ENCODE measurements at places on chromosomes 2 and 18.

DNA sequence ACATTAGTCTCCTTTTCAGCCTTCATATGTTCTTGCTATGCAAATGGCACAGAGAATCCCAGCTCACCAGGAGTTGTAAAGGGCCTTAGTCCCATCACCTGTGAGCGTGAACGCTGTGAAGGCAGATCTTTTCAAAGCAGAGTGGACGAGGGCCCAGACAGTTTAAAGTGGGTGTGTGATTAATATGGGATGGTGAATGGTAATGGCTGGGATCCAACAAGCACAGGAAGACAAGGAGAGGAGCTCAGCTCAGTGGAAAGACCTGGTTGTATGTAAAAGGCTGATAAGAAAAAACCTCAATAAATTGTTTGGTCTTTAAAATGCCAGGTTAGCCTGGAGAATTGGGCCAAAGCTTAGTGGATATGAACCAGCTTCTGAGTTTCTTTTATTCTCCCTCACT lies 326.2 kb downstream of the NYAP2 start:
- DNase-seq, result no peak

DNA sequence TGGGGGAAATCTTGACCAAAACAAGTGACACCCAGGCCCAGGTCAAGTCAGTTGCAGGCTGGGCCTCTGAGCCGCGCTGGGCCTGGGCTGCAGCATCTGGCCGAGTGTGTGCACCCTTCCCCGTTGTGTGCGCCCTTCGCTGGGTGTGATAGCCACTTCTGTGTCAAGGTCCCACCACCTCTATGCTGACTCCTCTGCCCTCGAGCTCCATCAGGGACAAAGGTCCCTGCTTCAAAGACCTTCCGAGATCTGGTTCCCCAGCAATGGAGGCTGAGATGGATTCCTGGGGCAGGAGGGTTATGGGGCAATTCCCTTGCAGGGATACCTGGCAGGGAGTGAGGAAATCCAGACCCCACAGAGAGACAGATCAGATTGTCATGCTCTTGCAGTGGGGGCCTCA lies 93.6 kb downstream of the PIEZO2 start:
- no peak for DNase-seq

DNA sequence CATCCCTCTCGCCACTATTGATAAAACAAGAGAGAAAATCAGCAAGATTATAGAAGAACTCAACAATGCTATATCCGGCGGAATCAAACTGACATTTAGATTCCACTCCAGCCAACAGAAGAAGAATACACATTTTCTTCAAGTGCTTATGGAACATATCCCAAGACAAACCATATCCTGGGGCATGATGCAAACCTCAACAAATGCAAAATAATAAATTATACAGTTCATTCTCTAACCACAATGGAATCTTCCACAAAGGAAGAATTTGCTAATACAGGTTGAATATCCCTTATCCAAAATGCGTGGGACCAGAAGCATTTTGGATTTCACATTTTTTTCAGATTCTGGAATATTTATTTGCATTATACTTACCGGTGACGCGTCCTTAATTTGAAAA lies 51.4 kb upstream of the YPEL5 start:
- no peak for DNase-seq

DNA sequence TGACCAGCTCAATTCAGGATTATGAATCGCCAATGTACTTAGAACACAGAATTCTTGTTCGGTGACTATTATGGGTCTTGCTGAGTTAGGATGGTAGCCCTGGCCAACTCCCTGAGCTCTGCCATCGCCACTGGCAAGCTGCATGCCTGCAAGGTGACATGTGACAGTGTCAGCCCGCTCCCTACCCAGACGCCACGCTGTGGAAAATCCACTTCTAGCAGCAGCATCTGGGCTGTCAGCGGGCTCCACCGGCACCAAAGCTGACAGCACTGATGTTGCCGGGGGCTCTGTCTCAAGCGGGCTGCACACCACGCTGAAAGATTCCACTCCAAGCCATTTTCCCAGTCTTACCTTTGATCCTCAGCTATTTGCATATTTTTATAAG lies 100.7 kb downstream of the MYT1L start:
- no peak for DNase-seq

- DNase-seq, result peak; percentile 45
Measured at GRCh38 chr18:55477499-55477859, 110.5 kb downstream of the TCF4 start.

GRCh38 chr2:167114018-167114417 lies 225.7 kb downstream of the XIRP2 start:
- no peak for DNase-seq

- DNase-seq, result no peak
Measured at GRCh38 chr2:134558208-134558830, 160.5 kb downstream of the TMEM163 start.

DNA sequence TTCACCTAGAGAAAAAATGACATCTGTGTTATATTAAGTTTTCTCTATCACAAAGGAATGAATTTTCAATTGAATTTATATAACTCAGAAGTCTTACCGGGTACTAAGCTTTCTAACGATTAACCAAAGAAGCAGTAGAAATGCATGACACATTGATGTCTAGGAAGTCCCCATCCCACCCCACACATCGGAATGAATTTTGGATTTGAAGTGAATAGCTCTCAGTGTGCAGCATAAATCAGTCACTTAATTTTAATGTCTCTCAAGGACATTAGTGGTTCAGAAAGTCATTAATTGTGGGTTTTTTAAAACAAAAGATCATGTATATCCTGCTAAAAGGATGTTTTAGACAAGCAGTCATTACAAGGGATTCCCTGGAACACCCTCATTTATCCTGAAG lies 141.4 kb upstream of the PIEZO2 start:
- DNase-seq, result no peak

GRCh38 chr2:127530245-127531140 lies 4.2 kb upstream of the IWS1 start:
- no peak for DNase-seq

DNA sequence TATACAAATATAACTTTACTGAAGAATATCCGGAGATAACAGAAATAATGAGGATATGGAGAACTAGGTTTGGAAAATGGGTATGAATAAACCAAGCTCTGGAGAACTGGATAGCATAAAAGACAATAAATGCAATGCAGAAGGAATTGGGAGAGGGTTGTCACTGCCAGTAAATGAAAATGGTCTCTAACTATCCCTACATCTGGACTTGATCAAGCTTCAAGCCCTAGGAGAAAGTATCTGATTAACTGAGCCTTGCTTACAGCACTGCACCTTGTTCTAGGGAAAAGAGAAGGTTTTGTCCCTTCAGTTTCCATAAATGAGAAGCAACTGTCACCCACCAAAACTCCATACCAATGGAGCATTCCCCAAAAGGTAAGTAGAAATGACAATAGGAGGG lies 514.6 kb upstream of the ZEB2 start:
- no peak for DNase-seq

GRCh38 chr2:160608599-160608998 lies 115.0 kb upstream of the RBMS1 start:
- no peak for DNase-seq

DNA sequence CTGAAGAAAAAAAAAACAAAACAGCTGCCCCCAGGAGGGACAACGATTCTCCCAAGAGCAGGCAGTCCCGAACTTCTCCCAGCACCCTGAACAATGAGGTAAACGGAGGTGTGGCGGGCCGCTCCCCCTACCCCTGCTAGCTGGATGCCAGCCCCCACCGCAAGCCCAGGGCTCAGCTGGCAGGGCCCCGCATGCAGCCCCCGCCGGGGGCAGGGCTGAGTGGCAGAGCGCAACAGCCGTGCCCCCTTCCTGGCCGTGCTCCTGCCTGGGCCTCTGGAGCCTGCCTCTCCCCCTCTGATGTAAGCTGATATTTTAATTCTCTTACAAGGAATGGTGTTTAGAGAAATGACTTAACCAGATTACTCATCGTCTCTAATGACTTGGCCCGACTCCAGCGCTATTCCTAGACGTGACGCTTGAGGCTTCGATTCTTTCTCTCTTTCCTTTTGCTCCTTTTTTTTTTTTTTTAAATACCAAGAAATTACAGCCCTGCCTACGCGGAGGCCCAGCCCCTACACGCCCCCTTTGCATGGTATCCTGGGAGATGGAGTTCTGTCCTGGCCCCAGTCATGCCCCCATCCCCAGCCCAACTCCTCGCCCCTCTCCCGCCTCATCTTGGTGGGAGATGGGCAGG lies 4.6 kb upstream of the ARID5A start:
- DNase-seq, result peak; percentile 91

DNA sequence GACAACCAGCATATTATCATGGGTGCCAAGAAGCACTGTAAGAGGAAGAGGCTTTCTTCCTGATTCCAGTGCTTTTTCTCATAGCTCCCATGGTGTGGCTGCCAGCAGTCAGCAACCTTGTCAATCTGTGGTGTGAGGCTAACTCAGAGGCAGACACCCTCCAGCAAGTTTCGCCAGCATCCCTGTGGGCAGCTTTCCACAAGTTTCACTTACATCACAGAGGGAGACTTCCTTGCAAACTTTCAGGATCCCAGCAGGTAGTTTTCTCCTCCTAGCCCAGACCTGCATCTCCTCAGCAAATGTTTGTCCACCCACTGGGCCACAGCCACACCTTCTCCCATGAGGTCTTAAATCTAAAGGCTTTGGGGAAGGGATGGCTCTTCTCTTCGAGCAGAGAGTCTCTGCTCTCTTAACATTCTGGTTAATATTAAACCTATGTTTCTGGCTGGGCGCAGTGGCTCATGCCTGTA lies 9.1 kb downstream of the DNAH7 start:
- DNase-seq, result no peak

GRCh38 chr2:121608367-121608766 lies 40.9 kb downstream of the CLASP1 start:
- no peak for DNase-seq

DNA sequence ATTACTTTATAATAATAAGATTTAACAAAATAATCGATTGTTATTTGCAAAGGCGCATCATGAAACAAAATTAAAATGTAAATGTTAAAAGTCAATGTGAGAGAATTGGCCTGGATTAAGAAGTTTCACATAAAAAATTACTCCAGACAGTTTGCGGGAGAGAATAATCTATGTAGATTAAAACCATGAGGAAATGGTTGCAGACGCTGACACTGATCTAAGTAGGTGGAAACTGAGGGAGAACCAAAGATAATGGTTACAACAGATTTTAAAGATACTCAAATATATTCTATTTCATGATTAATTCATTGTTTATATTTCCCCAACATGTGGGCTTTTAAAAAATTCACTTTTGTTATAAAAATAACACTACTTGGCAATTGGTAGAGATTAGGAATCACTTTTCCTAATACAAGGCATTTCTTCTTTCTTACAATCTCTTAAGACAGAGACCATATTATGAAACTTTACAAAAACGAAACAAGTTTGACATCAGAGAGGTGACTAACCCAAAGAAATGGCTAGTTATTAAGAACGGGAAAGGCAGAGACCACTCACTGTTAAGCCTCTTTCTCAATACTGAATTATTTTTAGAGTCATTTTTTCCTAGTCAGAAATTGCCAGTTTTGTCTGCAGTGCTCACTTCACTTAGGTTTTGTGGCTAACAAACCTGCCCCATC lies 1.6 kb downstream of the KANSL1L start:
- DNase-seq, result peak; percentile 17

DNA sequence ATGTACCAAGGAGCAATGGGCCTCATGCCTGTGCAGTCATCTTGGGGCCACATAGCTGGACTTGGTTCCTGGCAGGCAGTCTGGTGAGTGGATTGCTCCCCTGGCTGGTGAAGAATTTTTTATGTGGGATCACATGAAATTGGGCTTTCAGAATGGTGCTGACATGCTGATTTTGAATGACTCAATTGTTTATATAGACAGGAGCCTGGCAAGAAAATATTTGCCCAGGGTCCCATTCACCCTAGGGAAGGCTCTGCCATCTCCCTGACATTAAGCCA lies 266.9 kb downstream of the DYSF start:
- no peak for DNase-seq

DNA sequence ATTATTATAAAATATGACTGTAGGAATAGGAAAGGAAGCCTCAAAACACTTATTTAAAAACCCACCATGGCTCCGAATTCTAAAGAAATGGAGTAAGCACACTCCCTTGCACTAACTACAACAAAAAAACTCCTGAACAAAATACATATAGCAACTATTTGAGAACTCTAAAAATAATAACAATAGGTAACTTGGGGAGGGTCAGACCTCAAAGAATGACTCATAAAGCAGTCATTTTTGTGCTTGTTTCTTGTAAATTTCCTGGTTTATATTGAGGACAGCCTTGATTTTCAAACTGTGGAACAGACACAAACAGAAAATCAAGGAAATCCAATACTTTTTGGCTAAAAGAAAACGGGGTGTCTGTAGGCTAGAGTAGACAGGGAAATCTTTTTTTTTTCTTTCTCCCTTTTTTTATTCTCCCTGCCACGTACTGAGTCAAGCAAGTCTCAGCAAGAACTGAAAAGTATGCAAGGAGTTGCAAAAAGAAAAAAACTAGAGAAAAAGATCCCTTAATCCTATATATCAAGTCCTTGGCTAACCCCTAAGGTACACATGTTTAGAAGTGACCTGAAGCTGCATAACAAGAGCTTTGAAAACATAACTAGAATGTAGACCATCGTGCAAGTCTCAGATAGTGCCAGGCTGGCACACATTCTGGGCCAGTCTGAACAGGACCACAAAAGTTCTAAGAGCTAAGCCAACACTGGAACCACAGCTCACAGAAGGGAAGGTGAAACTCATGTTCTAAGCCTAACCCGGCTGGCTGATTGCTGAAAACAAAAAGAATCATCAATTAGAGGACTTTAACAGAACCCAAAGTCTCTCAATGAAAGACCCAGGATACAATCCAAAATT lies 403.1 kb upstream of the LYPD1 start:
- DNase-seq, result no peak

DNA sequence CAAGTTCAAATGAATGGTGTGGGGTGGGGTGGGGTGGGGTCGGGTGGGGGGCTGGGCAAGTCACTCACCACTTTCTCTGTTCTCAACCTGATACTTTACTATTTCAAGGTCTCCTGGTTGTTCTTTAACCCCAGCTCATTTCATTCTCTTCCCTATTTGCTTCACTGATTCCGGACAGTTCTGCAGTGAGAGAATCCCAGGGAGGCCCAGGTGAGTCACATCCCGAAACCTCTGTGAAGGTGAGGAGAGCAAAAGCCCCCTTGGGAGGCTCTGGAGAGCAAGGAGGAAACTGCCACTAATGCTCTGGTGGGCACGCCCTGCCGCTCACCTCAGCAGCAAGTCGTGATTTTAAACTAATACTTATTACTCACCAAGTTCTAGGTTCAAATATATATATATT lies 8.9 kb downstream of the EDAR start:
- no peak for DNase-seq

GRCh38 chr18:75478996-75479880 lies 51.7 kb upstream of the SMIM21 start:
- peak; percentile 57 for DNase-seq

GRCh38 chr2:3620834-3621233 lies 25.9 kb downstream of the COLEC11 start:
- DNase-seq, result no peak

DNA sequence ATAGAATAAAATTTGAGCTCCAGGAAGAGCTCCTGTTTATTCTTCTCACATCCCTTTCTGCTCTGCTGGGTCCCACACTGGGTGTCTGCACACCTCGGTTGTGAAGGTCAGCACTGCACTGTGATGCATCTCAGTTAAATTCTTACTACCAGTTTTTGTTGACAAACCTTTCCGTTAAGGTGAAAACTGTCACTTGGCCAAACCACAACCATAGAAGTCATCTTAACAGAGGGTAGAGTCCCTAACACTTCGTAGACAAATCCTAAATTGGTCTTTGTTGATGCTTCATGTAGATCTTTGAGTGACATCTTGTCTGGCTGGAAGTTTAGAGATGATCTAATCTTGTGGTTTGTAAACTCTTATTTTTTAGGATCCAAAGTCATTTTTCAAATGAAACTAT lies 167.4 kb upstream of the MAP3K20 start:
- DNase-seq, result no peak

All from CD4-positive, alpha-beta T cell treated with Interleukin-21 for 1 hour (primary cell).